ENCODE measurements at places on chromosomes 5 and 9. TPM values are rescaled to one million over a fixed set of nuclear protein-coding genes. Genes with fewer than 3 reads are reported as not detected.

Gene DMRT2
- total RNA-seq, result not detected

Gene LCP2
- total RNA-seq, result not detected

Gene ADAMTS12
- total RNA-seq, result 7.0 TPM

Gene DIMT1
- total RNA-seq, result 45.3 TPM

Gene FCN2
- total RNA-seq, result not detected

Gene SHB
- 30.7 TPM for total RNA-seq

Gene IFNK
- total RNA-seq, result not detected

Gene RNF224
- 0.37 TPM for total RNA-seq

Gene GAS1
- total RNA-seq, result 0.07 TPM

Gene PAEP
- 0.45 TPM for total RNA-seq

Gene PCDHGA11
- total RNA-seq, result not detected

Gene GLIPR2
- total RNA-seq, result 10.6 TPM

Gene ARID3C
- 0.16 TPM for total RNA-seq

Gene C9orf50
- 0.36 TPM for total RNA-seq

Gene NR5A1
- total RNA-seq, result 0.15 TPM

Gene ADAMTSL1
- total RNA-seq, result 0.13 TPM

Gene IL5
- not detected for total RNA-seq

Gene BAAT
- 0.23 TPM for total RNA-seq

Gene FAM114A2
- total RNA-seq, result 13.9 TPM

Gene PCDH1
- 3.7 TPM for total RNA-seq

Gene FOXD4
- 0.33 TPM for total RNA-seq

Gene CD14
- 3.4 TPM for total RNA-seq

Gene NRARP
- total RNA-seq, result 4.3 TPM

Gene SLC36A3
- total RNA-seq, result not detected

Gene EDIL3
- total RNA-seq, result 0.16 TPM

Gene RIOK2
- 17.8 TPM for total RNA-seq

Gene UNC5A
- total RNA-seq, result 0.61 TPM

Gene IL3
- total RNA-seq, result not detected

Gene CCNJL
- total RNA-seq, result 10.0 TPM

Gene DNM1
- total RNA-seq, result 89.0 TPM

Gene DPYSL3
- 20.4 TPM for total RNA-seq

Gene GRM6
- not detected for total RNA-seq

Gene INSL4
- 15.8 TPM for total RNA-seq

Gene OBP2B
- total RNA-seq, result not detected

Gene ANKRD18A
- total RNA-seq, result 13.1 TPM

Gene SPATA31C1
- total RNA-seq, result not detected

Gene LTC4S
- 0.58 TPM for total RNA-seq

Gene PCDHGC5
- not detected for total RNA-seq

Gene IFNA21
- total RNA-seq, result not detected

Gene FGF18
- 1.2 TPM for total RNA-seq

Gene PCDHGB6
- total RNA-seq, result 0.13 TPM

Gene CTSL
- total RNA-seq, result 662 TPM

Gene PDZD2
- total RNA-seq, result 0.21 TPM

Gene GBA2
- total RNA-seq, result 38.2 TPM

Gene TSSK1B
- total RNA-seq, result not detected

Gene PKD2L2
- 0.07 TPM for total RNA-seq

Gene APBA1
- 0.31 TPM for total RNA-seq

Gene SCGB3A2
- not detected for total RNA-seq

Gene CATSPER3
- 0.41 TPM for total RNA-seq

Gene ADGRV1
- 0.62 TPM for total RNA-seq

Gene PLEKHG4B
- total RNA-seq, result 1.7 TPM

Gene PCDHB2
- 3.7 TPM for total RNA-seq

Gene SWI5
- total RNA-seq, result 42.1 TPM

Gene MEF2C
- not detected for total RNA-seq

Gene ZNF462
- total RNA-seq, result 3.8 TPM

Gene ENTPD2
- total RNA-seq, result 2.4 TPM

Gene SLIT3
- 13.2 TPM for total RNA-seq
